Activated T-cell treated with anti-CD3 and anti-CD28 coated beads for 48 hours (primary cell): ENCODE measurements at places on chromosomes 16 and 17.

GRCh38 chr17:18905226-18905625, 46.7 kb upstream of the SLC5A10 start:
- no peak for DNase-seq

GRCh38 chr16:88380099-88380498, 2.7 kb upstream of the ZNF469 start:
- no peak for DNase-seq

GRCh38 chr17:59435238-59435637, 103.8 kb downstream of the YPEL2 start:
- no peak for DNase-seq

DNA sequence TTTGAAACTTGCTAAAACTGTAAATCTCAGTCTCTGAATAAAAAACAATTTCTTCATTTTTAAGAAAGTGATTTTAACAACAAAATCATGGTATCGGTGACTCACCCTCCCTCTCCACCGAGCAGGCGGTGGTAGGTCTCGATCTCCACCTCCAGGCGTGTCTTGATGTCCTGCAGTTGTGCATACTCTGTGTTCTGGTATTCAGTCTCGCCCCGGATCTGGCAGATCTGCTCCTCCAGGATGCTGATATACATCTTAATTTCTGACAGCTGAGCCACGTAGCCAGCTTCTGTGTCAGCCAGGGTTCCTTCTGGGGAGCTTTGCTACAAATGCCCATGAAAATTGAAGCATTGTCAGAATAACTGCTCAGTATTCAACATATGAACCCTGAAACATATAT, 15.4 kb upstream of the KRT24 start:
- no peak for DNase-seq

GRCh38 chr17:11719856-11720255, 121.6 kb downstream of the DNAH9 start:
- DNase-seq, result no peak

DNA sequence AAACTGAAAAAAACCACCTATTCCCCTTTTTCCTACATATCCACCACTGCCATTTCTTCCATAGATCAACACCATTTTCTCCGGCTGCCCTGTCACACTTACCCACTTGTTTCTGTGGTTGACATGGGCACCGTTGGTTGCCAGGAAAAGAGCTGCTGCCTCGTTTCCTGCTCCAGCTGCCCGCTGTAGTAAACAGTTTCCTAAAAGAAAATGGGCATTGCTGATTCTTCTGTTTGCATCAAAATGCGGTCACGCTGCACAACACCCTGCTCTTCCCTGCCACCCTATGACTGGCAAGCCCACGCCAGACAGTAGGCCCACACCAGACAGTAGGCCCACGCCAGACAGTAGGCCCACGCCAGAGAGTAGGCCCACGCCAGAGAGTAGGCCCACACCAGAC, 46.3 kb downstream of the CYB5D2 start:
- DNase-seq, result no peak

- no peak for DNase-seq
Observed at GRCh38 chr17:14752011-14752410, 451.1 kb downstream of the HS3ST3B1 start.

- peak; percentile 44 for DNase-seq
Observed at GRCh38 chr17:3004150-3004801, 59.1 kb downstream of the OR1D5 start.

DNA sequence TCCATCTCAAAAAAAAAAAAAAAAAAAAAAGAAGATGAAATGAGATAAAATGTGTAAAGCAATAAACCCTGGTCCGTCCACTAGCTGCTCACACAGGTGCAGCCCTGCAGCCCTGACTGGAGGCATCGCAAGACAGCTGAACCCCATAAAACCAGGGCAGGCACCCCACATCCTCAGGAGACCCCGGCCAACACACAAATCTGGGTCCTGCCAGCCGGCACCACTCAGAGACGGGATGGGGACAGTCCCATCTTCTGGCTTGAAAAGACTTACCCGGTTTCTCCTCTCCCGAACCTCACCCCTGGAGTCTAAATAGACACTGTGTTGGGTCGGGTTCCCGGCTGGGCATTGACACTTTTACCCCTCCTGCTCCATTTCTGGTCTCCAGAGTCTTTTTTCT, 52.7 kb upstream of the TNRC6C start:
- DNase-seq, result no peak

DNA sequence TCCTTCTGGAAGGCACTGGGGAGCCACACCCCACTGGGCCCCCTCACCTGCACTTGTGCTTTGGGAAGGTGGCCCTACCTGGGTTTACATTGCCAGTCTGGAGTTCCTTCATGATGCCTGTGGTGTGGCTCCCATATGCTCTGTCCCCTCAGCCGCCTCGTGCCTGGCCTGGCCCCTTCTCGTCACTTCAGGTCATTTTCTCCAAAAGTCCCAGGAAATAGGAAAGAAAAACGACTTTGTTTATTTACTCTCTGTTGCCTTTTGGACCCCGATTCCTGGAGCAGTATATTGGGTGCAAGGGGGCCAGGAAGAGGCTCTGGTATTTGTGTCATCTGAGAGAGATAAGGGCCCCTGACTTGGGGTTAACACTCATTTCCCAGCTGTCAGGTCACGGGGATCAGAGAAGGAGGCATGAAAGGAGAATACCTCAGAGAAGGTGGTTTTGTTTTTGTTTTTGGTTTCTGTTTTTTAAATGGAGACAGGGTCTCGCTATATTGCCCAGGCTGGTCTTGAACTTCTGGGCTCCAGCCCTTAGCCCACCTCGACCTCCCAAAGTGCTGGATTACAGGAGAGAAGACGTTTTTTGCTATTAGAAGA, 4.7 kb downstream of the SOCS3 start:
- no peak for DNase-seq

DNA sequence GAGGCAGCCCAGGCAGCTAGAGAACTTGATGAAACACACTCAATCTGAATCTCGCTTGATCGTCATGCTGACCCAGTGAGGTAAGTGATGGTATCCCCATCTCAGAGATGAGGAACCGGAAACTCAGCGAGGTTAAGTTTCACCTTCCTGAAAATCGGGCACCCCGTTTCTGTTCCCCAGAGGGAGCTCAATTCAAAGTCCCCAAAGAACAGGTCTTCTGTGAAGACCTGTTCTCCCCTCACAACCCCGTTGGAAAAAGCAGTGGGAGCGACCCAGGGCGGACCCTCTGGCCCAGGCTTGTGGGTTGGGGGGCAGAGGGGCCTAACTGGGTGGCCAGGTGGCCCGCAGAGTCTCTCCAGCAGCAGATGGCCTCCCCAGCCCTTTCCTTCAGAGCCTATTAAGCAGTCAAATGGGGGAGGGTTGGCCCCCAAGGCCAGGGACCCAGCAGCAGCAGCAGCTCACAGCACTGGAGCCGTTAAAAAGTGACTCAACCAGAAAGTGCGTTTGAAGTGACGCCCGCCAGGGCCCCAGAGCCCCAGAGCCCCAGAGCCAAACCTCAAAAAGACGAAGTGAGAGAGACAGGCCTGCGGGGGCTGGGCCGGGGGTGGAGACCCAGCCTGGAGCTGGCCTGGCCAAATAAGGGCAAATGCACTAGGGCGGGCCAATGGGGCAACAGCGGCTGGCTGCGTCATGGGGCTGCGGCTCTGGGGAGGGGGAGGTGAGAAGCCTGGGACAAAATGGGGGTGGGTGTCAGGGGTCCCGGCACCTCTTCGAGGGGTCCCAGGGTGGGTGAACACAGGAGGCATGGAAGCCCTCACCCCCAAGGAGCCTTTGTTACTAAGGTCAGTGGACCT, 9.2 kb upstream of the TSPOAP1 start:
- peak; percentile 93 for DNase-seq

DNA sequence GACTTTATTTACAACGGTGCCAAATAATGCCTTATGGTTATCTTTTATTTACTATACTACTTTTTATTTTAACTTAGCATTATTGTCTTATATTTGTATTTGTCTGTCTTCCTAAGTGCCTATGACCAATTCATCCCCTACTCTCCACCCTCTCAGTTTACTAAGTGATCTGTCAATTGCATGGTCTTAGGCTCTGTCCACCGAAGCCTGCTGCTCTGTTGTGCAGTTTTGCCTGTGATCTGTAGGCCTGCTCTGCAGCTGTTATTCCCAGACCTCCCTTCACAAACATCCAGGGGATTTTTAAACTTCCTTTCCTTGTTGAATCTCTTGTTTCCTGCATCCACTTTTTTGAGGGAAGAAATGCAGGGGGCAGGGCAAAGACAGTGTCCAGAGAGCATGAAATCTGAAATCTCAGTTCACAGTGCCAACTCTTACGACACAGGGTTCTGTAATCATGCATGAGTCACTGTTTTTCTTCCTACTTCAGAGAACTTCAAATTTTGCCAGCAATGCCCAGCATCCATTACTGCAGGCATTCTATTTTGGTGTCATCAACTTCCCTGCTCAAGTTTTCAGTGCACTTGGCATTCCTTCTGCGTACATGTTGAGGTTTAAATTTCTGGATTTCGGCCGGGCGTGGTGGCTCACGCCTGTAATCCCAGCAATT, 11.4 kb downstream of the SLFN5 start:
- DNase-seq, result no peak

DNA sequence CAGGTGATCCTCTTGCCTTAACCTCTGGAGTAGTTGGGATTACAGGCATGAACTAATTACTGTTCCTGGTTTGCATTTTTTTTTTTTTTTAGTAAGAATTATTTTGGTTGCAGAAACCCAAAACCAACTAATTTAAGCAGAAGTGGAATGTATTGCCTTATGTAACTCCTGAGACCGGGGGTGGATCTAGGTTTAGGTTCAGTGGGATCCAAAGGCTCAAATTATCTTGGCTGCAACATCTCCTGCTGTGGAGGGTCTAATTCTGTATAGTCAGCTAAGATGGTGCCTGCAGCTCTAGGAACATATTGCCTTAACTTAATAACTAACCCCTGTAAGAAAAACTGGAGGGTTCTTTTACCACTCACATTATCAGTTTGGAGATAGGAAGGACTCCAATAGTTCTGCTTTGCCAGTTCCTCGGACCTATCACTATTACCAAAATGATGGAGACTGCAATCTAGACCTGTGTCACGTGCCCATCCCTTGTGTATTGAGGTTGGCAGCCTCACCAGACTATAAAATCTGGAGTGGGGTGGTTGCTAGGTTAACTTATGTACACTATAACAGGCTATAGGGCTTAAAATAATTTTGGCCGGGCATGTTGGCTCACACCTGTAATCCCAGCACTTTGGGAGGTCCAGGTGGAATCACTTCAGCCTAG, 8.5 kb downstream of the SNTB2 start:
- DNase-seq, result no peak

DNA sequence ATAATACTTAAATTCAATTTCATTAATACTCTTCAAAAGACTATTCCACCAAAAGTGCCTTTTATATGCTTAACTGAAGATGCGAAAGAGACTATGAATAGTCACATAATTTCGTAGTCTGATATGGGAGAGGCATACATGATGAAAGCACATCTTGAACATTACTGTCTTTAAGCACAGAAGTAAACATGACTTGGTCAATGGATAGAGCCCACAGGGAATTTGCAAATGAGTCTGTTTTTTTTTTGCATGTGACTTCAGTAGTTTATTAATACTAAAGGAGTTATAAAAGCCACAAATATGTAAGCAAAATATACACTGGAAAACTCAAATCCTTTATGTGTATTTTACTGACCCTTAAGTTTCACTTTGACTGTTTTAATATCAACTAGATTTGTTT, 15.9 kb downstream of the ADPRM start:
- no peak for DNase-seq

DNA sequence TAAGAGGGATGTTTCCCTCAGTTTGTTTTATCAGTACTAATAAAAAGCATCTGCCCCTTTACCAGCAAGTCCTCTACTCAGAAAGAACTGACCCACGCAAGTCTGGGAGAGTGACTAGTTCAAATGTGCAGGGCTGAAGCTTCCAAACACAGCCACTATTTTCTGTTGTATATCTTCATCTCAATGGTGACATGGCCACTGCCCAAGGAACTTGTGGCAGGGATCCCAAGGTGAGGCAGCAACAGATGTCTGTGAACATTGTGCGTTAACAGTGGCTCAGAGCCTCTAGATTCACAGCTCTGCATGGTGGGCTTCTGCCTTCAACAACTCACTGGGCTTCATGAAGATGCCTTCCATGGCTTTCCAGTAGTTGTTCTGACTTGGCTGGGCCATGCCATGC, 3.7 kb upstream of the BLTP2 start:
- no peak for DNase-seq

GRCh38 chr16:16124438-16124837, 98.9 kb downstream of the ABCC6 start:
- DNase-seq, result no peak
